ENCODE measurements at places on chromosomes 12 and 14.

DNA sequence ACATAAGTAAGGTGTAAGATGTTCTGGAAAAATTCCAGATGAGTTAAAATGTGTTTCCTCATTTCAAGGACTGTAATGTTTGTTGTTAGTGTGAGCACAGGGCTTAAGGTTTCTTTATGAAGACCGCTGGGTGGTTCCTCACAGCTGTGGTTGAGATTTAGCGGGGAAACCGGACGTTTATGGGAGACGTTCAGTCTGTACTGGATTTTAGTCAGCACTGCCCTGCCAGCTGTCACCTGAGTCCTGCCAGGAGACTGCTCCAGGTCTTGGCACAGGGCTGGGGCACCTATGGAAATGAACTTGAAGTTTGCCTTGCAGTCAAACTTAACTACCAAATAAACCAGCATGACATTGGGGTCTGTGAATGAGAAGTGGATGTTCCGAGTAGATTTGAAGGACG is 555.2 kb downstream of the DIO2 start:
- DNase-seq = no peak

GRCh38 chr12:13337791-13338190 is 141.3 kb downstream of the EMP1 start:
- no peak for DNase-seq

DNA sequence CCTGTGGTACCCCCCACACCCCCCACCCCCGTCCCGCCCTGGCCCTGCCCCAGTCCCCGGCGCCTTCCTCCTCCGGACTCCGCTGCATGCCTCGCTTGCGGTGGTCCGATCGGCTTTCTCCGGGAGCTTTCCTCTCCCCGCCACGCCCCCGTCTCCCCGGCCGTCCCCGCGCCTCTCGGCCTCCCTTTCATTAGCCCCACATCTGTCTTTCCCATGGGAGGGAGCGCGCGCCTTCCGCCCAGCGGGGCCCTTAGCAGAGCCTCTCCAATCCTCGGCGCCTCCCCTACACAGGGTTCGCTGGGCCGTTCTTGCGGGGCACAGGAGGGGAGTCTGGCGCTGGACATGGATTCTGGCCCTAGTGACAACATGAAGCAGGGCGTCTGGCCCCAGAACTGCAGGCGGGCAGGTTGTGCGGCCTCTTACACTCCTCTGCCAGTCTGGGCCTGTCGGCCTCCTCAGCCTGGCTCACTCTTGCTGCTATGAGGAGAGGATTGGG is 1.5 kb upstream of the EFS start:
- DNase-seq = peak; percentile 60

- no peak for DNase-seq
These were observed 165.6 kb upstream of the TMCC3 start for GRCh38 chr12:94815958-94816357.

DNA sequence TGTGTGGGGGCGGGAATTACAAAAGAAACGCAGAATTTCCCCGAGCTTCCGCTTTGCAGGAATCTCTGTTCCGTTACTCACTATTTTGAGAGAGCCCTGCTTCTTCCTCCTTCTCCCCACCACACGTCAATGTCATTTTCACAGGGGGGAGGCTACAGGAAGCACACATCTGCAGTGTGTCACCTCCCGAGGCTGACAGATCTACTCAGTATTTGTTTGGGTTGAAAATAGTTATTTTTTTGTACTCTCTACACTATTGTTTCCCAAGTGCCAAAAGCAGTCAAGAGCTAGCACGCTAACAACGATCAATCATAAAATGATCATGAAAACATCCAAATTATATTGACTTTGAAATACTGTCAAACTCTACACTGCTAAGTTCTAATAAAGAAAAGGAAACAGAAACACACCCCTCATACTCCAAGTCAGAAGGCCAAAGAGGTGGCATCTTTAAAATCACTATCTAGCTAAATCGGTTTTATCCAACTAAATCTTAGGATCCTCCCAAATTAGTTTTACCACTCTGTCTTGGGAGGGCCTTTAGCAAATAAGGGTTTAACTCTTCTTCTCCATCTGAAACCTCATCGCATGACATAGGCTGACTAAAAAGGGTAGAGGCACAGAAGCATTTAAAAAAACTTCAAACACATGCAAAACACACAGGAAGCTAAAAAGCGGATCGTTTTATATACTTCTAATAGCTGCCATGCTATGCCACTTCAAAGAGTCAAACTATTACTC is 51.8 kb downstream of the FOXN3 start:
- DNase-seq = no peak

- no peak for DNase-seq
These were observed 12.8 kb upstream of the FGF23 start for GRCh38 chr12:4392223-4392742.

- no peak for DNase-seq
These were observed 1.9 kb downstream of the TTLL5 start for GRCh38 chr14:75662966-75663365.
